ENCODE measurements at places on chromosomes 6 and 20.

- no peak for DNase-seq
Measured at GRCh38 chr20:33076662-33077372, 2.6 kb upstream of the BPIFB4 start.

GRCh38 chr6:91045161-91045560 lies 458.3 kb upstream of the MAP3K7 start:
- DNase-seq = no peak

- peak; percentile 68 for DNase-seq
Measured at GRCh38 chr20:2871111-2871465, 2.2 kb upstream of the PTPRA start.

GRCh38 chr6:100889351-100889750 lies 8.2 kb upstream of the ASCC3 start:
- DNase-seq = peak; percentile 20

DNA sequence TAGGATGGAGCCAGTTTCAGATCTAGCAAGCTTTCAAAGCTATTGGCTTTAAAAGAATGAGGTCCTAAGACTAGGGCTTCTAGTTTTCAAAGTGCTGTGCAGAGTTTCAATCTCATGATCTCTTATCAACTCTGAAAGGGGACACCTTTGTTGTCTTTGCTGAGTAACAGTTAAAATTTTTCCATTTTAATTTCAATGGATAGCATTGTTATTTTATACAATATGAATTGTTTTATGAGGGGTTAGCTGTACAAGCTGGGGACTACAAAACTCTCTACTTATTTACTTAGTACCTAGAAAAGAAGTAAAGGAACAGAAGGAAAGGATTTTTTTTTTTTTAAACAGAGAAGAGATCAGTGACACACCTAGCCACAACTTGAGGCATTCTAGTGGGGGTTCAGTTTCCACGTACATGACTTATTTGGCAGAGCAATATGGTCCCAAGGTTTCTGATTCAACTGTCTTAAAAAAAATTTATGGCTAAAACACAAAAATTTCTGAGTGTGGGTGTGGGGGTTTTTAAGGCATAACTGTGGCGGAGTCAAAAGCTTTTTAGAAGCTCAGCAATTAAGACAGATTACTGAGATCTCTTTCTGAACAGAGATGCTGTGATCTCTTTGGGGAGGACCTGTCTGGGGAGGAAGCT lies 46.1 kb upstream of the JAG1 start:
- DNase-seq = no peak

- no peak for DNase-seq
Measured at GRCh38 chr20:46967646-46968045, 73.0 kb downstream of the EYA2 start.

- DNase-seq = no peak
Measured at GRCh38 chr6:106167096-106167814, 81.1 kb downstream of the PRDM1 start.

GRCh38 chr6:73521351-73521985 lies 636 bp upstream of the EEF1A1 start:
- DNase-seq = no peak

DNA sequence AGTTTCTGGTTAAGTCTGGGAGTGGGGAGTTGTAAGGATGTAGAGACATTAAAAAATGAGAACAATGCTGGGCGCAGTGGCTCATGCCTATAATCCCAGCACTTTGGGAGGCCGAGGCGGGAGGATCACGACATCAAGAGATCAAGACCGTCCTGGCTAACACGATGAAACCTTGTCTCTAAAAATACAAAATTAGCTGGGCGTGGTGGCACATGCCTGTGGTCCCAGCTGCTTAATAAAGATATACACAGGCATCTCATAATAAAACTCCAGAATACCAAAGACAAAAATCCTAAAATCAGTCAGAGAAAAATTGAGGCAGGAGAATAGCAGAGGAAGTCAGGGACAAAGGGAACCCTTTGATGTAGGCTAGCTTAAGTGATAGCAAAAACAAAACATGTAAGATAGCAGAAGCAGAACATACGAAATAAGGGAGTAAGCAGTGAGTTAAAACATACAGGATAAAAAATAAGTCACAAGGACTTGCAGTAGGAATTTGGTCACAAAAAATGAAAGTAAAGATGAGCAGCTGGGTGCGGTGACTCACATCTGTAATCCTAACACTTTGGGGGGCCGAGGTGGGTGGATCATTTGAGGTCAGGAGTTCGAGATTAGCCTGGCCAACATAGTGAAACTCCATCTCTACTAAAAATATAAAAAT lies 23.6 kb downstream of the DDX43 start:
- DNase-seq = no peak

DNA sequence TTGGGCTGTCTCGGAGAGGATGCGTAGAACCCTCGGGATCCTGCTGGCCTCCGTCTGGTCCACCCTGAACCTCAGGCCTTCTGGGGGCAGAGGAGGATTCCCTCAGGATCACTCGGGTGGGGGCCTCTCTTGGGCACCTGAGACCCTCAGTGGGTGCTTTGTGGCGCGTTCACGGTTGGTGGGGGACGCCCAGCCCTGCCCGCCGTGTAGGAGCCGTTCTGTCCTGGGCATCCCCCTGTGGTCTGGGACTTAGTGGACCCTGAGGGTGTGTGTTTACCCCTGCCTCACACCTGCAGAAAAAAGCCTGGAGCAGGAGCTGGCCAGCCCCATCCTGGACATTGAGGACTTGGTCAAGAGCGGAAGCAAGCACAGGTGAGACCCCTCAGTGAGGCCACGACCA lies 7.6 kb downstream of the RTEL1 start:
- DNase-seq = no peak

DNA sequence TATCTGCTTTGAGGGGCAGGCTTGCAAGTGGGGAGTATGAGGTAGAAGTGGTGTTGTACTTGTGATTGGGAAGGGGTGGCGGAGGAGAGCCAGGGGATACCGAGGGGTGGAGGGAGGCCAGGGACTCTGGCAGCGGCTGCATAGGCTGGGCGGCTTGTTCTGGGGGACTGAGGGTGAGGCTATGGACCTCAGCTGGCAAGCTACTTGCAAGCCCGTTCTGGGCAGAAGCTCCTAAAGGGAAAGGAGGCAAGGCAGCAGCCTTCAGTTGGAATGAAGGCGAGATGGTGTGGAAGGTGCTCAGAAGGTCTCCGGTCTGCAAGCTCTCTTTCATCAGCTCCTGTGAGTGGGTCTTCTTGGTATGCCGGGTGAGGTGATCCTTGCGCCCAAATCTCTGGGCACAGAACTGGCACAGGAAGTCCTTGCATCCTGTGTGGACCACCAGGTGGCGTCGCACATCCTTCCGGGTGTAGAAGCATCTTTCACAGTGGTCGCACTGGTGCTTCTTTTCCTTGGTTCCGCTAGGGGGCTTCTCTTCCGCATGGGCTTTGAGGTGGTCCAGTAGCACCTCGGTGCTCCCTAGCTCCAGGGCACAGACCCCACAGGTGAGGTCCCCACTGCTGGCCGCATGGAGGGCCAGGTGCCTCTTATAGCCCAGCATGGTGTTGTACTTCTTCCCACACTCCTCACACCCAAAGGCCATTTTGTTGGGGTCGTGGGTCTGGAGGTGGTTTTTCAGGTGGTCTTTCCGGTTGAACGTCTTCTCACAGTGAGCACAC lies 66.0 kb downstream of the PLAGL1 start:
- peak; percentile 44 for DNase-seq

DNA sequence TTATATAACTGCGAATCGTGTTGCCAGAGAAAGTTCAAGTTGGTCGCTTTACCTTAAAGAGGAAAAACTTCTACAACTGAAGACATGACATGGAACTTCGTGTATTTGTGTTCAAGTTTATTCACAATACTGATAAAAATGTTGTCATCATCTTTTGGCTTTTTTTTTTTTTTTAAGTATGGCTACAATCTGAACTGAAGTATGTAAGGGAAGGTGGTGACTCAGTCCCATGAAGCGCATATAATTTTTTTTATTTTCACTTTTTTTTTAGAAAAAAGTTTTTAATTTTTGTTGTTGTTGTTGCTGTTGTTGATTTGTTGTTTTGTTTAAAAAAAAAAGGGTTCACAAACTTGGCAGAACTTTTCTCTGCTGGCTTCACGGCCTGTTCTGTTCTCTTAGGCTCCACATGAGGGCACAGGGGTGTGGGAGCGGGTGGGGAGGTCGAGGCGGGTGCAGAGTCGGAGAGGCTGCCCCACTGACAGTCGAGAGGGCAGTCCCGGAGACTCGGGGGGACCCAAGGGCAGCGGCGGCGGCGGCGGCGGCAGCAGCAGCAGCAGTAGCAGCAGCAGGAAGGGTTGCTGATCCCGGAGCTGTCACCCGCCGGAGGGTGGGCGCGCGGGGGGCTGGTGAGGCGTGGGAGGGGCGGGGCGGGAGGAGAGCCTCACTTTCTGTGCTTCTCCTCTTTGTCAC lies 17.0 kb downstream of the TFAP2A start:
- DNase-seq = no peak

DNA sequence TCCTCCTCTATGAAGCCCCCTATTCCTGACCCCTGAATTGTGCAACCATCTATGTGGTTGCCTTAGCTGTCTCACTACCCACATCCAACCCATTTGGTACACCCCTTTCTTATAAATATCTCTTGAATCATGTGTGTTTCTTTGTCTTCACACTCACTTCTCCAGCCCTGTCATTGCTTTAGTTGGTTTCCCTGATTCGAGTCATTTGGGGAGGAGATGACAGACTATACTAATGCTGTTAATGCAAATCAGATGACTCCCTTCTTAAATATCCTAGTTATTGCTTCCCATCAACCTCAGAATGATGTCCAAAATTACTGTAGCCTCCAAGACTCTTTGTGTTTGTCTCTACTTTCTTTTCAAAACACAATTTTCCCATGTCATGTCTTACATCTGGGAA lies 23.0 kb downstream of the SLC35D3 start:
- no peak for DNase-seq

GRCh38 chr6:137874204-137875057 lies 7.4 kb downstream of the TNFAIP3 start:
- no peak for DNase-seq

GRCh38 chr6:79546186-79546585 lies 9.0 kb upstream of the LCA5 start:
- DNase-seq = no peak

GRCh38 chr20:63265891-63266515 lies 6.6 kb upstream of the ARFGAP1 start:
- DNase-seq = peak; percentile 84

DNA sequence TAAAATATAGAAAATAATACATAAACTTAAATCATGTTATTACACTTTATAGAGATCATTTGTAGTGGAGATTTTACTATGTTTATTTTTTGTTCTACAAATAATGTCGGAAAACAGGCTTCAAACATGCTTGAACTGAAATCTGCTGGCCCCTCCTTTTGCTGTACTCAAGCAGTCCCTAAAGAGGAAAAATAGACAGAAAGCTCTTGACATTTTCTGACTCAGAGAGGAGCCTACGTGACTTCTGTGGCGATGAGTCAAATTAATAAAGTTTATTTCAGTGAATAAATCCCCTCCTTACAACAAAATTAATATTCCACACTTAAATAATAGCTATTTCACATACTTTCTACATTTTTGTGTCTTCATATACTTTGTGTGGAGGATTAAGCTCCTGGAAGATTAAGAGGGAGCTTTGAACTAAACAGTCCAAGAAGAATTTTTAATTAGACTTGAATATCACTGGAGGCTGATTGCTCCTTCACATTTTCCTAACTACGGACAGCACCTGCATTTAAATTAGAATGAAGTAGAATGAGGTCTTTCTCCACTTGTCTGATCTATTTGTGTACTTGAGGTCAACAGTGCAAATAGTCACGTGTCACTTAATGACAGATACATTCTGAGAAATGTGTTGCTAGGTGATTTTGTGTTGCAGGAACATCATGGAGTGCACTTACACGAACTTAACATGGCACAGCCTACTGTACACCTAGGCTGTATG lies 1.7 kb upstream of the TREM1 start:
- DNase-seq = no peak

- no peak for DNase-seq
Measured at GRCh38 chr6:30810813-30811339, 66.5 kb upstream of the IER3 start.

- DNase-seq = peak; percentile 44
Measured at GRCh38 chr6:123804014-123804786, 535 bp downstream of the NKAIN2 start.

GRCh38 chr6:164661716-164662115 lies 647.7 kb downstream of the C6orf118 start:
- no peak for DNase-seq

GRCh38 chr20:13819885-13820645 lies 35.2 kb downstream of the NDUFAF5 start:
- peak; percentile 23 for DNase-seq

DNA sequence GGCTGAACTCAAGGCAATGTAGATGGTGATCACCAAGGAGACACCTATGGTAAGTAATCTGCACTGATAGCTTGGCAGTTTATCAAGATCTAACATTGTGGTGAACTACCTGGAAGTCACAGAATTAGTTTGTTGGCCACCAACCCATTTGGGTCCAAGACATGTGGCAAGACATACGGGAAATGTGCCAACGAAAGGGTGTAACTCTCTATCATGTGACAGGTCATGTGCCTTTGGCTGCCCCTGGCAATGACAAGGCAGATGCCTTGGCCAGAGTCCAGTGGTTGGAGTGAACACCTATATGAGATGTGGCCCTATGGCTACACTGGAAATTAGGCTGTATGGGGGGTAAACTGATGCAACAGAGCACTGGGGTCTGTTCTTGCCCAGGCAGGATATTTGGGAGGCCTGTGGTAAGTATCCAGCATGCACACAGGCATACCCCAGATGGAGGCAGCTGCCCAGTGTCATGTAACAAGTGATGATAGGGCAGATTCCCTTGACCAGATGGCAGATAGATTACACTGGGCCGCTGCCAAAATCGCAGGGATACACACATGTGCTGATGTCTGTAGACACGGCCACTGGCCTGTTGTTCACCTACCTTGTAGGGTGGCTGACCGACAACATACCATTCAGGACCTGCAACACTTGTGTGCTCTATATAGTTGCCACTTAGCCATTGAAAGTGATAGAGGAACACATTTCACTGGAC lies 35.5 kb upstream of the HSF2 start:
- peak; percentile 46 for DNase-seq

- DNase-seq = no peak
Measured at GRCh38 chr20:14764511-14765369, 427.3 kb upstream of the FLRT3 start.

DNA sequence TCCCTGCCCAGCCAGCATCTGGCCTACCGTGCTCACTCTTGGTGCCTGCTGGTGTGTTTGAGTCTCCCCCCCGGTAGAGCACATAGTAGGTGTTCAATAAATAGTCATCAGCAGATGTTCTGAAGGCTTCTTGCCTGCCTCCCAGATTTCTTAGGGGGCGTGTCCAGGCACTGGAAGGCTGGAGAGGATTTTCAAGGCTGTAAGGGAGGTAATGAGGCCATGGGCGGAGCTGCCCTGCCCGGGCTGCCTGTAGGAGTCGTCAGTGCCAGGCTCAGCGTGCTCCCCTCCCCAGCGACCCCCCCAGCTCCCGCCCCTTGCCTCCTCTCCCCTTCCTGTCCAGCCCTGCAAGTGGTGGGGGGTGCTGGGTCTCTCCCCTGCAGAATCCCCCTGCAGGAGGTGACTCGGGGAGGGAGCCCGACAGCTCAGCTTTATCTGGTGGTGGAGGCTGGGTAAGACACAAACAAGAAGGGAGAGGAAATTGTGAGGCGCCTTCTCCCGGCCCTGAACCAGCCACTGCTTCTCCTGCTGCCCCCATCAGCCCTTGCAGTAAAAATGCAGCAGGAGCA lies 55.9 kb downstream of the BCAS4 start:
- no peak for DNase-seq
